Suppressor macrophage treated with lipopolysaccharide for 1 hour (primary cell): ENCODE measurements at places on chromosomes 11 and 22.

DNA sequence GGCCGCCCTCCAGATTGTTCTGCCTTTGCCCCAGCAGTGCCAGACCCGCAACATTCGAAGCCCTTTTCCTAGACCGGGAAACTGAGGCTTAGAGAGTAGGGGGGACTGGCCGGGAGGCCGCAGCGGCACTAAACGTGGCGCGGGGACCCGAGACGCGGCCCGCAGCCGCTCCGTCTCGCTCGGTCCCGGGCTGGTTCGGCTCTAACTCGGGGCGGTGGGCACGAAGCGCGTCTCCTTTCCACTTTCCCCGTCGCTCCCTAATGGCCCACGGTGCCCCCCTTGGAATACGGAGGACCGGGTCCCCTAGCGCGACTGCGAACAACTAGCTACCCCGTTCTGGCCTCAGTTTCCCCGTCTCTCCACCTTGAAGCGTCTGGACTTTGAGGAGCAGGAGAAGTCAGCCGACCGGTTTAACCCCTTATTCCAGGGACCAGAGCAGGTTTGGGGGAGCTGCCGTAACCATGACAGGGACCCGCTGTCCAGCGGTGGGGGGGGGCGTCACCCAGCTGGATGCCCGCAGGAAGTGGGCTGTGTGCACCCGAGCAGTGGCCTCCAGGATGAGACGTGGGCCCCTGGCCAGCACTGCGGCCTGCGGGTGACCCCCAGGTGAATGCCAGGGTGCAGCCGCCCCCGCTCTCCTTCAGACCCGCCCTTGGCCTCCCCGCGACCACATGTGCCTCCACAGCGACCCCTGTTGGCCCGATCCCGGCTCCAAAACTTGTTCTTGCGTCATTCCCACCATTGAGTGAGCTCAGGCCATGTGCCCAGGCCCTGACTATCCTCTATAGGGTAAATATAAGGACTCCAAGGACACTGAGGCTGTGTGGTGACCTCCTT, 1.1 kb downstream of the CDC42EP1 start:
- peak; percentile 93 for DNase-seq

GRCh38 chr11:65417702-65418430, 4.7 kb upstream of the NEAT1 start:
- peak; percentile 65 for DNase-seq

GRCh38 chr22:41917903-41918791, 3.3 kb upstream of the SHISA8 start:
- DNase-seq, result peak; percentile 95

DNA sequence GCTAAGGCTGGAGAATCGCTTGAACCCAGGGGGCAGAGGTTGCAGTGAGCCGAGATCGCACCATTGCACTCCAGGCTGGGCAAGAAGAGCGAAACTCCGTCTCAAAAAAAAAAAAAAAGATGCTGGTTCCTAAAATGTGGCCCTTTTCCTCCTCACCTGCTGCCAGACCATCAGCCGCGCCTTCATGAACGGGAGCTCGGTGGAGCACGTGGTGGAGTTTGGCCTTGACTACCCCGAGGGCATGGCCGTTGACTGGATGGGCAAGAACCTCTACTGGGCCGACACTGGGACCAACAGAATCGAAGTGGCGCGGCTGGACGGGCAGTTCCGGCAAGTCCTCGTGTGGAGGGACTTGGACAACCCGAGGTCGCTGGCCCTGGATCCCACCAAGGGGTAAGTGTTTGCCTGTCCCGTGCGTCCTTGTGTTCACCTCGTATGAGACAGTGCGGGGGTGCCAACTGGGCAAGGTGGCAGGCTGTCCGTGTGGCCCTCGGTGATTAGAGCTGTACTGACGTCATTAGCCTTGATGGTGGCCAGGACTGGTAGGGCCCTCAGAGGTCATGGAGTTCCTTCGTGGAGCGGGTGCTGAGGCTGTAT, 50.7 kb upstream of the PPP6R3 start:
- DNase-seq, result no peak

DNA sequence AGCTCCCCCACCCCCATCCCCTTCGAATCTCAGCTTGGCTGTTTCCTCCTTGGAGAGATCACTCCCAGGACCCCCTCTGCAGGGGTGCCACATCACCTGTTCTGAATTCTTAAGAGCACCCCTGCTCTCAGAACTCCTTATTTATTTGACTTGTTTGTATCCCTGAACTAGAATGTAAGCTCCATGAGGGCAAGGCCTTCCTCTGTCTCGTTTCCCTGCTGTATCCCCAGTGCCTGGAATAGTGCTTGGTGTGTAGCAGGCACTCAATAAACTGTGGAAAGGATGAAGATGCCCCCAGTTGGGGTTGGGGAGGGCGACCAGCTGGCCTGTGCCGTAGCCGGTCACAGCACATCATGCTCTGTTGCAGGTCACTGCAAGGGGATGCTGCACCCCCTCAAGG, 3.6 kb upstream of the MDK start:
- DNase-seq, result no peak

DNA sequence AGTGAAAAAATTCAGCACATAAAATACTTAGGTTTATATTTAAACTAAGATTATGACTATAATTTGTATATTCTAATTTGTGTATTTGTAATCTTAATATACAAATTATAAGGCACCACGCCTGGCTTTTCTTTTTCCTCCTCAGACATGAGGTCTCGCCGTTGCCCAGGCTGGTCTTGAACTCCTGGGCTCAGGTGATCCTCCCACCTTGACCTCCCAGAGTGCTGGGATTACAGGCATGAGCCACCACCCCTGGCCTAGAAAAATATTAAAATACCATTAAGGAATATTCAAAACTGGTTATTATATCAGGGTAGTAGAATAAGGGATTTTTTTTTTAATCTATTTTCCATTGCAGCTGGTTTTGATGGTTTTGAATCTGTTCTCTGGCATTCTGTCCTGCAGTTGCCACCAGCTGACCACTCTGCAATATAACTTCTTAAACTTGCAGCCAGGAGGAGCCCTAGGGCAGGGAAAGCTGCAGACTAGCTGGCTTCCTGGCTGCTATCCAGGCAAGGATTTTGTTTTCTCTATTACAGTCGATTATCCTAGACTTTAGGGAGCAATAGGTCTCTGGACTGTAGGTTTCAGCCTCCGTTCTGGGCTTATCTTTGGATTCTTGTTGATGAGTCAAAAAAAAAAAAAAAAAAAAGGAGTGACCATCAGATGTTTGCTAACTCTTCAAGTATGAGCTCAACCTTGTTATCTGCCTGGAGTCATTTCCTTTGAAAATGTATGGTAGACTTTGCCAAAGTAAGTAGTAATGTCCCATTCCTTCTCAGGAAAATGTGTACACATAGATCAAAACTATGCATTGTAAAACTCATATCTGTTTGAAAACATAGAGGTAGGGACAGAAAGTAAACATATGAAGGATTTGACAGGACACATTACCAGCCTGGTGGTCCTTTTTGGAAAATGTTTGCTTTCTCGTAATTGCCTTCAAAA, 13.2 kb downstream of the POLA2 start:
- DNase-seq, result peak; percentile 85

DNA sequence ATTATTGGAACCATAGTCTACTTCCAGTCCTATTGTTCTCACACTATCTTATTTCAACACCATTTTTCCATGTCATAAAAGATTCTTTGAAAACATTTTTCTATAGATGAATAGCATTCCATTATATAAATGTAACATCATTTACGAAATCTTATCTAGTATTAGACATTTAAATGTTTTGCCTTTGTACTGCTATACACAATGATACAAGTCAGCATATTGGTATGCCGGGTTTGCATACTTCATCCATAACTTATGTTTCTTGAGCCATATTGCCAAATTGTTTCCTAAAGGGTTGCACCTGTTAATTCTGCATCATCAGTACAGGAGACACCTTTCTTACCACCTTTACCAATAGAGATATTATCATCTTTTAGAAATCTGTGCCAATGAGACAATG, 68.2 kb downstream of the SYT13 start:
- no peak for DNase-seq

DNA sequence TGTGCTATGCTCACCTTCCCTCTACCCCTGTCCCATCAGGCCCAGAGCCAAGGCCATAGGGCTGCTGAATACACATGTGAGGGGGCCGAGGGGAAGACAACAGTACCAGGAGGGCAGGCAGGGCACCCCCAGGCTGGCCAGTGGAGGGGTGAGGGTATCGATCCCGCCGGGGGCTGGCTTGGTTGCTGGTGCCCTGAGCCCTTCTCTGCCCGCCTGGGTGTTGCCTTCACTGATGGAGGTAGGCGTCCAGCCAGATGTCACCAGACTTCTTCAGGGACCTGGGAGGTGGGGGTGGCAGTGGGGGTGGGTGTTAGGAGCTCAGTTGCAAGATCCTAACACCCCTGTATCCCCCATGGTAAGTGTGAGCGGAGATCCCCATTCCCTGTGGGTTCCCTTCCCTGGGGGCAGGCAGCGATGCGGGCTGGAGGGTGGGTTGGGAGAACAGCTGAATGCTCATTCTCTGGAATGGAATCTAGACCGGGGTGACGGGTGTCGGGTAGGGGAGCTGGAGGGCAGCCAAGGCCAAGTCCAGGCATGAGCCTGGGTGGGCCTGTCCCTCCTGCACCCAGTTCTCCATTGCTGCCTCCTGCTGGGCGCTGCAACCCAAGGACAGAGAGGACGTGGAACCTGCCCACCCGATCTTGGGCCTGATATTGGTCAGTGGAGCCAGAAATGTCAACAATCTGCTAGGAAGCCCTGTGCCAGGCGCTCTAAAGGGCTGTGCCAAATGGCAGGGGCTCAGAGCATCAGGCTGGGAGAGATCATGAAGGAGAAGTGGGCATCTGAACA, 17.6 kb downstream of the FADS3 start:
- DNase-seq, result no peak

- DNase-seq, result no peak
Measured at GRCh38 chr22:39395936-39396796, 3.4 kb upstream of the TAB1 start.

DNA sequence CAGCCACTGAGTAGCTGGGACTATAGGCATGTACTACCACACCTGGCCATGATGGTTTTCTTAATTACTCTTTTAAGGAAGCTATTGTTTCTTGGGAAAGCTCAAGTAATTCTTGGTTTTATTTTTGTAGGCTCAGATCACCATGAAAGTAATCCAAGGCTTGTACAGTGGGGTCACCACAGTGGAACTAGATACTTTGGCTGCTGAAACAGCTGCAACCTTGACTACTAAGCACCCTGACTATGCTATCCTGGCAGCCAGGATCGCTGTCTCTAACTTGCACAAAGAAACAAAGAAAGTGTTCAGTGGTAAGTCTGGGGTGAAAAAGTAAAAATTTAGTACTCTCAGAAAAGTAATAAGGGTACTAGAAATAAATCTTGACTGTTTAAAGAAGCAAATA, 11.3 kb downstream of the RRM1 start:
- DNase-seq, result no peak

GRCh38 chr11:120622189-120622875, 110.8 kb downstream of the GRIK4 start:
- DNase-seq, result peak; percentile 48

DNA sequence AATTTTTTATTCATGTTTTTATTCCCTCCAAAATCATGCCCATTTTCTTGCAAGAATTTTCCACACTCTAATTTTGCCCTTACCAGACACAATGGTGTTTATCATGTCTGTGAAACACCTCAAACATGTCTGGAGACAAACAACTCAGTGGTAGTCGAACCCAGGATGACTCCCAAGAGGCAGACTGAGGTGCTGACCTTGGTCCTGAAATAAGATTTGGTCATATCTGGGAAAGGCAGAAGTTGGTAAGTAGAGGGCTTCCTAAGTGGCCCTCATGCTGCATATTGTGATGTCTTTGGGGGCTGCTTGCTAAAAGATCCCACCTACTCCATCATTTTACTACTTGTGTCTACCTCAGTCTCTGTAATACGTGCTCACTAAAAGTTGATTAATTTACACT, 369.4 kb upstream of the ISX start:
- no peak for DNase-seq

- DNase-seq, result peak; percentile 56
Measured at GRCh38 chr11:1879941-1880720, 11.6 kb downstream of the PRR33 start.

DNA sequence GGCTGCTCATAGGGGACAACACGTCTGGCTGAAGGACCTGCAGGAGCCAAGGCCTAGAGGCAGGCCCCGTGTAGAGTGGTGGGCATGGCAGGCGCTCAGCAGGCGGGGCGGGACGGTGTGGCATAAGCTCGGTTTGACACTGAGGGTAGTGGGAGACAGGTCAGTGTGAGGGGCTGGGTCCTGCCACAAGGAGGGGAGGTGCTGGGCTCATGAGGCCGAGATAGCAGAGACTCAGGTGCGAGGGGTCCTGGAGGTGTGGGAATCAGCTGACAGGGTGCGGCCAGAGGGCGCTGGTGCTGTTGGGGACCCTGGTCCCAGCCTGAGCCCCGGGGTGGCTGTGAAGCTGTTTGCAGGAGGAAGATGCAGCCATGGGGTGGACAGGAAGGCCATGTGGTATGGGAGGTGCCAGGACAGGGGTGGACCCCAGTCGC, 6.7 kb downstream of the SLC22A12 start:
- no peak for DNase-seq

GRCh38 chr11:130162733-130163132, 3.2 kb downstream of the ST14 start:
- DNase-seq, result peak; percentile 53

DNA sequence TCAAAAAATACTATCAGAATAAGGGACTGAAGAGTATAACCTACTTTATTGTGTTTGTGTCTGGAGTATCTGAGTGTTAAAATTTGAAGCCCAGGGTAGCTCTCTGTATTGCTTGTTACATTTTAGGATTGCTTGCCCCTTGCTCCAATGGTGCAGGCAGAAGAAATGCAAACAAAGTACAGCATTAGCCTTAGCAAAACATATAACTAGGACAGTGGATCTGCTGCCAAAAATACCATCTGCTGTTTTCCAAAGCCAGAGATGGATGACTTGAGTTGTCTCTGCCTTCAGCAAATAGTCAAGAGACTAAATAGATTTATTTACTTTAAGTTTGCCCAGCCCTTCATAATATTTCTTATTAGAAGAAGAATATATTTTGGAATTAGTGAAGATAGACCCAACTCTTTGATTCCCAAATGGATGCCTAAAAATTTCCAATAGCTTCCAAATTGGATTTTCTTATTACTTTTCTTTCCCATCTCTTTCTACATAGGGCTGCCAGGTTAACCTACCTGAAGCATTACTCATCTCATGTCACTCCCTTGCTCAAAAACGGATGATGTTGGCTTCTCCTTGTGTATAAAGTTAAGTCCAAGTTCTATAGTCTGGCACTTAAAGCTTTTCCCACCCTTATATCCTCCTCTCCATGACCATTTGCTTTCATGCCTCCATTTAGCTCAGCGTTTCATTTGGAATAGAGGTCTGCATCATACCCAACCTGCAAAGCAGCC, 66.3 kb downstream of the LDLRAD3 start:
- no peak for DNase-seq

DNA sequence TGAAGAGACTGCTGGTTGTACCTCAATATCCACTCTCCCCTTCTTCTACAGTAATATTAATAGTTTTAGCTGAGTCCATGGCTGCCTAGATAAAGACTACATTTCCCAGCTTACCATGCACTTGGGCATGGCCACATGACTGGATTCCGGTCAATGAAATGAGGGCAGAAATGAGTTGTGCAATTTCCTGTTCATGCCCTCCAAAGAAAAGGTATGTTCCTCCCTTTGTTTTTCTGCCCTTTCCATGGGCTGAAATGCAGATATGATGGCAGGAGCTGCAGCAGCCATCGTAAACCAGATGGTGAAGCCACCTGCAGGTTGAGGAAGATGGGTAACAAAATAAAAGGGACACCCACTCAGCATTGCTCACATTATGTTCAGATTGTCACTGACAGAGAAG, 15.3 kb upstream of the ELFN2 start:
- peak; percentile 52 for DNase-seq
